PC-9 (cell line): ENCODE measurements at places on chromosomes 2 and 18.

DNA sequence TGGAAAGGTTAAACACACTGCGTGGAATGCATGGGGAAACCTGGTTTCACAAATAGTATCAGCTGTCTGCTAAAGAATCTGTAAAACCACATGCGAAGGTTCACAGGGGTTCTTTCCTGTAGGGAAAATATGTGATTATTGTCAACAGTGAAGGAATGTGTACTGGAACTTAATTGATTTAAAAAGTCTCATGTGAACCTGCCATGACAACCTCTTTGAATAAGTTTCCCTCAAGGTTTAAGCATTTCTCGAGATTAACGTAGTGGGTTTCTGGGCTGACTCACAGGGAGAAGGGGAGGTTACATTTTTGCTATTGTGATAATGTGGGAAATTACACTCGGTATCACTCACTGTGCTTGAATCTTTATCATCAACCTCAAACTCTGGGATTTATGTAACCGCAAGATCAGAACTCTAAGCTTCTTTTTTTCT lies 28.2 kb upstream of the IL1R1 start:
- DNase-seq: peak; percentile 36

DNA sequence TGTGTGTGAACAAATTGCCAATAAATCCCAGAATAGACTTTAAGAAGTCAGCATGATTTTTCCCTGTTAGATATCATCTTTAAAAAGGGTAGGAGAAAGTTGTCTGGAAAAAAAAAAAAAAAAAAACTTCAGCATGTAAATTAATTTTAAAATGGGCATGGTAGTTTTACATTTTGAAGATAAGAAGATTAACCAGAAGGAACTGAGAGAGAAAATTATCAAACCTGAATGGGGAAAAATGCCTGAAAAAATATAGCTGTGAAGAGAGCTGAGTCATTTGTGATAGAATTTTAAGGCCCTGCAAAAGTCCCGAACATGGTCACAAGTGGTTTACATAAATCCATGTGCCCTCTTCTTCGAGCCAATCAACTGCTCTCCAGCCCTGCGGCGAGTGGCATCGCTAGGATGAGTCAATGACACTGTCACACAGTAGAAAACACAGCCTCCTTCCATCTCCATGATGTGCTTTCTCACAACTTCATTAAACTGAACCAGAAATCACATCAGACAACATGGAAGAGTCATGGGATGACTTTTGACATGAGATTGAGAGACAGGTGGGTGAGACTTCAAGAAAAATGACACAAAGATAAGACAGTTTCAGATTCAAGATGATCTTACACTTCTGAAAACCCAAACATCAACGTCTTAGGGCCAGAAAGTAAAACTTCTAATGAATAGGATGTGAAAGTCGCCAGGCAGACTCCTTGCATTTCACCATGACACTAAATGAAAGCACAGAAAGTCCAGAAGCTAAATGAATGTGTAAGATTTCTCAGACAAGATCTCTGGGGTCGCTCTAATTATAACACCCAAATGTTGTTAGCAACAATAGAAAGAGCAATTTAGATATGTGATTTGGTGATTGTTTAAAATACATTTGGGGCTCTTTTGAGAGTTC lies 273.0 kb upstream of the ID2 start:
- DNase-seq: no peak

DNA sequence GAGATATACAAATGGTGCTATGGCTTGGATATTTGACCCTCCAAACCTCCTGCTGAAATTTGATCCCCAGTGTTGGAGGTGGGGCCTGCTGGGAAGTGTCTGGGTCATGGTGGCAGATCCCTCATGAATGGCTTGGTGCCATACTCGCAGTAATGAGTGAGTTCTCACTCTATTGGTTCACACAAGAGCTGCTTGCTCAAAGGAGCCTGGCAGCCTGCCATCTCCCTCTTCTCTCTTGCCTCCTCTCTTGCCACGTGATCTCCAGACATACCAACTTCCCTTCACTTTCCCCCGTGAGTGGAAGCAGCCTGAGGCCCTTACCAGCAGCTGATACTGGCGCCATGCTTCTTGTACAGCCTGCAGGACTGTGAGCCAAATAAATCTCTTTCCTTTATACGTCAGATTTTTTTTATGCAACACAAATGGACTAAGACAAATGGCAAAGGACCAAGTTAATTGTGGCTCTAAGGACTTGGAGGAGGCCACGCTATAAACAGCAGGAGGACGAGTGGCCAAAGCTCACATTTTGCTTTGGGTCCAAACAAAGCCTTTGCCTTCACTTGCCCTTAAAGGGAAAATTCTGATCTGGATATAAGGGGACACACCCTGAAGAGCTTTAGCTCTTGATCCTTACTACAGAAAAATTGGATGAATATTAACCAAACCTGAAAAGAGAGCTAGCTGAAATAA lies 214.7 kb downstream of the SS18 start:
- DNase-seq: no peak

DNA sequence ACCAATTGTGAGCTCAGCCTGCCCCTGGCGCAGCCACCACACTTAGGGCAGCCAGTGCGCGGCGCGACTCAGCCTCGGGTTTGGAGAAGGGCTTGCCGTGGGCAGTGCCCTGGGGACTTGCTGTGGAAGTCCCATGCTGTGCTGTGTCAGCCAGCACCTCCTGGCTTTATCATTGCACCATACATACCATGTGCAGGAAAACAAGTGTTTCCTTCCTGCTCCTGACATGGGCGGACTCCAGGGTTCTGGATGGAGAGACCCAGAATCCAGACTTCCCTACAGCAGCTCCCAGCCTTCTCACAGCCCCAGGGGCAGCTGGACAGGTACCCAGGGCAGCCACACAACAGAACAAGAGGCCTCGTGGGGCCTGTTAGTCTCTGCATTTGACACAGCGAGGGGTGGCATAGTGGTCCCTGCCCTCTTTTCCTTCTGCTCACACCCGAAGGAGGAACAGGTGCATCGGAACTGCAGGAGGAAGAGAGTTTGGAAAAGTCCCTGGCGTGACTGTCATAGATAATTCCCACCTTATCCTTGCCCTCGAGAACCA lies 54.2 kb downstream of the SDC1 start:
- no peak for DNase-seq

GRCh38 chr2:168086851-168087250 lies 160.5 kb downstream of the STK39 start:
- DNase-seq: no peak

GRCh38 chr2:240919786-240920782 lies 13.9 kb downstream of the CROCC2 start:
- DNase-seq: no peak

- DNase-seq: no peak
Observed at GRCh38 chr18:38801640-38802039, 1236.0 kb upstream of the CELF4 start.

DNA sequence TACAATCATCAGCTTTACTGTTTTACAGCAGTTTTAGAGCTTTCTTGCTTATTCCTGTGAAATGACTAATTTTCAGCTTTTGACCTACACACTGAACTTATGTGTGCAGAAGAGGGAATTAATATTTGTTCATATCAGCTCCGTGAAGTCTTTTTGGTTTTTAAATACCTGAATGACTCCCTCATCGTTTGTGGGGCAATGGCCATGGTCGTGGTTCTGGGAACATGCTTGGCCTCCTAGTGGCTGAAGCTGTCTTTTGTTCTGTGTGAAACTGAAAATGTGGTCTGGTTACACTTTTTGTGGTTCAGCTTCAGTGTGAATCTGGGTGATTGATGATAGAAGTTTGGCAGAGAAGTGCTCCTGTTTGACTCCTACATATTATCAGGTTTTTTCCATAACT lies 408.1 kb downstream of the THSD7B start:
- DNase-seq: no peak

DNA sequence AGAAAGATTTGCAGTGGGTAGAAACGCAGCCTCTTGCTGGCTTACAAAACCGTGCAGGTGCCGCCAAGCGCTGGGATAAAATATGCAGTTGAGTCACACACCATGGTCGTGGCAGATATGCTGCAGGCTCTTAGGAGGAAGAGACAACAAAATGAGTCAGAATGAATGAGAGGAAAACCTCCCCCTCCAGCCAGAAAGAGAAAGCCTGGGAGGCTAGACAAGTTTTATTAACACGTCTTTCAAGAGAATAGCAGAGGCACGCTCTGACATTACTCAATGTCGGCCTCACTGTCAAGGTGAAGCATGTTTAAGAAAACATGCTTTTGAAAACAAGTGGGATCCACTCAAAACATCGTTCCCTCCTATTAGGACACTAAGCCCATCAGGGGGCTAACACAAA lies 37.1 kb upstream of the ZCCHC2 start:
- peak; percentile 64 for DNase-seq

GRCh38 chr2:176068419-176068832 lies 15.3 kb downstream of the EVX2 start:
- no peak for DNase-seq

GRCh38 chr2:231394211-231395141 lies 1.0 kb upstream of the B3GNT7 start:
- DNase-seq: no peak

DNA sequence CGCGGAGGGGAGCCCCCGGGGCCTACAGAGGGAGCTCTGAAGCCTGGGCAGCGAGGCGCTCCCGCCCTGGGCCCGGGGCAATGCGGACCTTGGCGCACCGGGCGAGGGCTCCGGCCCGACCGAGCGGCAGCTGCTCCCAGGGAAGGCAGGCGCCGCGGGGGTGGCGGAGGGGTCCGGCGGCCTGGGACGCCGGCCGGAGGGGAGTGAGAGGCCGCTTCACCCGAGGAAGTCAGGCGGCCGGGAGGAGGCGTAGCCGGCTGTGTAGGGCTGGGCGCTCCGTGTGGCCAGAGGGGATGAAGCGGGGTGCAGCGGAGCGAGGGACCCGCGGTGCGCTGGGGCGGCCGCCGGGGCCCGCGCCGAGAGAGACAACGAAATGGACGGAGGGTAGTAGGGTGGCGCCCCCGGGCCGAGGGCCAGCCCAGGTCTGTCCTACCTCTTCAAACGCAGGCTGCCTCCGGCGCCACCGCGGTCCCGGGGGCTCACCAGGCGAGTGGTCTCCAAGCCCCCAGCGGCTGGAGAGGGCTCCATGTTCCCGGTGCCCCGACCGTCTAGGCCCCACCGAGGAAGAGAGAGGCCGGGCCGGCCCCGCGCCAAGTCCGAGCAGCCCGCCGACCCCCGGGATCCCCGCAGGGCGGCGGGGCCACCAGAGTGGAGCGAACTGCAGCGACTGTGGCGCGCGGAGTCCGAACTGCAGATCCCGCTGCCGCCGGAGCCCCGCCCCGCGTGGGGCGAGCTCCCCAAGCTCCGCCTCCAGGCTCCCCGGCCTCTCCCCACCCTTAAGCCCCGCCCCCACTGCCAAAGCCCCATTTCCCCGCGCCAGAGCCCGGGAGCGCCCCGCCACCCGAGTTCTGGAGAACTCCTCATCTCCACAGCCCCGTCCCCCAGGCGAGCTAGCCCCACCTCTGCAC lies at the start of gene SLC30A3:
Gene SLC30A3 (minus strand): TSS at position 669 of the 908 bp plus-strand sequence. CDS start 141 bp downstream, at position 528.
- no peak for DNase-seq

- DNase-seq: no peak
Observed at GRCh38 chr2:367246-367645, 79.4 kb upstream of the ALKAL2 start.

DNA sequence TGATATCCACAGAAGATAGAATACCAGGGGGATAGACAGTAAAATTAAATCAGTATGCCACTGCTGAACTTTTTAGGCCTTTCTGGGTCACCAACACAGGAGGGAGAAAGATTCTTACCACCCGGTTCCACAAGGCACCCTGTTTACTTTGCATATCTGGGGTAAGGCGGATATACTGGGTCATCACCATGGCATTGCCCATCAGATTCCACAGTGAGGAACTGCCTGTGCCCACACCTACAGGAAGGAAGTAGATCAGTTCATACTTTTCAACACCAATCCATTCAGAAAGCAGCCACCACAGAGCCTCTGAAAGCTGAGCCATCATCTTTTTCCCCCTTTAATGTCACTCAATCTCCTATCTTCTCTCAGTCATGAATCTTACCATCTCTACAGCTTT lies 2.0 kb downstream of the LMAN2L start:
- peak; percentile 25 for DNase-seq

GRCh38 chr2:153222231-153223165 lies 256.1 kb downstream of the RPRM start:
- DNase-seq: peak; percentile 28

GRCh38 chr18:45197526-45197970 lies 417.7 kb upstream of the SLC14A2 start:
- DNase-seq: no peak

GRCh38 chr2:133642791-133643191 lies 74.5 kb upstream of the NCKAP5 start:
- DNase-seq: no peak

GRCh38 chr2:27809761-27810241 lies 38.3 kb downstream of the MRPL33 start:
- no peak for DNase-seq

DNA sequence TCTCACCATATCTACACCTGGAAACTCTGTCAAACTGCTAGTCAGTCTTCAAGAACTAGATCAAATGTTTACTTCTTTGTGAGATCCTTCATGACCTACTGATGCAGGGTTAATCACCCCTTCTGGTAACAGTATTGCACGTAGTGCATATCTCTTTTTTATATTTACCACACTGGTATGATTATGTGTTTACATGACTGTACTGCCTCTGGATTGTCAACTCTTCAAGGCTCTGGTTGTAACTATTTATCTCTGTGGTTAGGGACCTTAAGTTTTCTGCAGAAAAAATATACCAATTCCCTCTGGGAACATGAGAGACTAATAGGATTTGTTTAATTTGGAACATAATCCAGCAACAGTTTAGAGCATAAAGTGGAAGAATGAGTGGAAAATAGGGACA lies 135.5 kb downstream of the PDE1A start:
- DNase-seq: no peak

DNA sequence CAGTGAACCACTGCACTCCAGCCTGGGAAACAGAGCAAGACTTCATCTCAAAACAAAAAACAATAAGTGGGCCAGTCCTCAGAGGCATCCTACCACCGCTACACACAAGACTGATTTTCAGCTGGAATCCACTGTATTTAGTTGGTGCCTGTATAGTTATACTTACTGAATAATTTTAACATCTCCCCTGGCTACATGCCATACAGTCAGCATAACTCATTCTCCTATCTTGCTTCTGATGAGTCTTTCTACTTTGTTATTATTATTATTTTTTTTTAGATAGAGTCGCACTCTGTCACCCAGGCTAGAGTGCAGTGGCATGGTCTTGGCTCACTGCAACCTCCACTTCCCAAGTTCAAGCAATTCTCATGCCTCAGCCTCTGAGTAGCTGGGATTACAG lies 19.9 kb upstream of the CAB39 start:
- no peak for DNase-seq

GRCh38 chr2:173282795-173283545 lies 71.7 kb upstream of the CDCA7 start:
- no peak for DNase-seq

GRCh38 chr2:54602736-54603322 lies 120.6 kb upstream of the EML6 start:
- no peak for DNase-seq

- no peak for DNase-seq
Observed at GRCh38 chr2:28681158-28681571, 70.5 kb upstream of the PPP1CB start.

DNA sequence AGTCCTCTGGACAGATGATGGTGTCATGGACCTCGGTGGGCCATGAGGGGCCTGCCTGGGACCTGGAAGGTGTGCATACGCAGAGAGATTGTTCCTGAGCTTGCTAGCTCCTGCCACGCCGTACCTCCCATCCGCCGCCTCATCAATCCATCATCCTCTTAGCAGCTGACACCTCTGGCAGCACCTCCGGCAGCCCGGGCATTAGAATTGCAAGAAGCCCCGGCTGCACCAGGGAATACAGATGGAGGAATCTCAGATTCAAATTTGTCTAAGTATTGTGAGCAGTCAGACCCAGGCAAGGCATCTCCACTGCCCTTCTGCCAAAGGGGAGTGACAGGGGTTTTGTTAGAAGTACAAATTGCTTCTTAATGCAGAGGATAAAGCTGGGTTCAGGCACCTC lies 4.5 kb downstream of the C1QL2 start:
- DNase-seq: no peak

- no peak for DNase-seq
Observed at GRCh38 chr2:164287056-164287455, 334.2 kb downstream of the GRB14 start.
